Aorta (tissue), 5 donors: ENCODE measurements at places on chromosomes 6 and 20. TPM values are rescaled to one million over a fixed set of nuclear protein-coding genes. Genes with fewer than 3 reads are reported as not detected.

Gene RCAN2
- 87.3 TPM for total RNA-seq

Gene PTGIS
- total RNA-seq, result 637 TPM

Gene ASIP
- not detected for total RNA-seq

Gene GSTA2
- not detected for total RNA-seq

Gene AIF1
- total RNA-seq, result 68.3 TPM

Gene DPPA5
- not detected for total RNA-seq

Gene ERMARD
- total RNA-seq, result 29.3 TPM

Gene PLCB1
- 35.0 TPM for total RNA-seq

Gene POM121L2
- total RNA-seq, result not detected

Gene SCUBE3
- total RNA-seq, result 63.6 TPM

Gene CARMIL1
- total RNA-seq, result 32.2 TPM

Gene SPTLC3
- total RNA-seq, result 12.1 TPM

Gene CRISP2
- not detected for total RNA-seq

Gene RSPH4A
- 0.48 TPM for total RNA-seq

Gene SCRT2
- total RNA-seq, result not detected
